H4 (cell line): ENCODE measurements at places on chromosomes 4 and X.
A peak's percentile ranks its signal among the peaks of the same experiment; 100 is the strongest.

GRCh38 chr4:93187892-93188291 lies 640.7 kb upstream of the ATOH1 start:
- DNase-seq = no peak

DNA sequence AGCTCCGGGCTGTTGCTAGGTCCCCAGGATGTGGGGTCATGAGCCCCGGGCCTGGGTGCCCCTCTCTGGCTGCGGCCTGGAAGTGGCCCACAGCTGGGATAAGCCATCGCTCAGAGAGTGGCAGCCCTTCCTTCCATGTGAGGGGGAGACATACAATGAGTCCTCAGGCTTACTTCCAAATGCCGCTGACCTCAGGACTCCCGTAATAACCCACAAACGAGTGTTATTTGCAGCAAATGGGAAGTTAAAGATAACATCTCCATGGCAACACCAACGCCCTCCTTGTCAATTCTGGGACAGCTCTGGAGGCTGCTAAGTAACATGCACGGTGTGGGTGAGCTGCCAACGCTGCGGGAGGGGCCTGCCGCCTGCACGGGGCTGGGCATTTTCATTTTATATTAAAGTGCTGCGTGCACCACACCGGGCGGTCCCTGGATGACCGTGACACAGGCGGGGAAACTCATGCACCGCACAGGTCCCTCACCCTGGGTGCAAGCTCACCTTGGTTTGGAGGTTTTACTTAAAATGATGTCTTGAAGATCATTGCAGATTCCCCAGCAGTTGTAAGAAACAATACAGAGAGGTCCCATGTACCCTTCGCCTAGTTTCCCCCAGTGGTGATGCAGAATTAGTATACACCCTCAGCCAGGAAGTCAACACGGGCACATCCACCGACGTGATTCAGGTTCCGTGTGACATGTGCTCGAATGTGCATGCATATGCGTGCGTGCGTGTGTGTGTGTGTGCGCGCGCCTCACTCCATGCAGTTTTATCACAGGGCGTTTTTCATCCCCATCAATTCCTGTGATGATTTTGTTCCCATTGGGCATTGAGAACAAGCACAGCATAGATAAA lies 79.4 kb downstream of the ABLIM2 start:
- peak; percentile 83 for DNase-seq

GRCh38 chrX:118418811-118419251 lies 72.9 kb downstream of the WDR44 start:
- DNase-seq = peak; percentile 2

DNA sequence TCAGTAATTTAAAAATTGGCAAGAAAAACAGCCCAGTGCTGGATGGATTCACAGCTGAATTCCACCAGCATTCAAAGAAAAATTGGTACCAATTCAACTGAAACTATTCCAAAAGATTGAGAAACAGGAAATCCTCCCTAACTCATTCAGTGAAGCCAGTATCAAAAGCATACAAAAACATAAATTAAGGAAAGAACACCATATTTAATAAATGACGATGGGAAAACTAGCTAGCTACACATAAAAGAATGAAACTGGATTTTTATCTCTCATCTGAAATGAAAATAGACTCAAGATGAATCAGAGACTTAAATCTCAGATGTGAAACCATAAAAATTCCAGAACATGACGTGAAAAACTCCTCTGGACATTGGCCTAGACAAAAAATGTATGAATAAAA lies 516.8 kb upstream of the SPANXN1 start:
- DNase-seq = peak; percentile 3

GRCh38 chr4:66585767-66586166 lies 915.5 kb upstream of the EPHA5 start:
- DNase-seq = no peak

DNA sequence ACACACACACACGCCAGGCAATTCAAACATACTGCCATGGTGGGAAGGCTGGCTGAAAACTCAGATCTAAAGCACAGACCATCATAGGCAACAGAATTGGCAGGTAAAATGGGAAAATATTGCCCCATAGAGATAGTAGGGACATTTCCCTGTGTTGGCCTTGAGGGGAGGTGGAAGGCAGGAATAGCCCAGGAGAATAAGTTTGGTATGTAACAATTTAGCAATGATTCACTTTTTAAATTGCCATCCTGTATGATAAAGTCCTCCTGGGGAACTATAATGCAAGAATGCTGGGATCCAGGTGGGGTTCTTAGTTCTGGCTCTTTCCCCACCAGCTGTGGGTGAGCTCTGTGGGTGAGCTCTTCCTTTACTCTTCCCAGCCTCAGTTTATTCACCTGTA lies 51.0 kb downstream of the ATXN3L start:
- DNase-seq = no peak

- DNase-seq = peak; percentile 94
Observed at GRCh38 chr4:156999175-156999517, 27.5 kb upstream of the PDGFC start.

DNA sequence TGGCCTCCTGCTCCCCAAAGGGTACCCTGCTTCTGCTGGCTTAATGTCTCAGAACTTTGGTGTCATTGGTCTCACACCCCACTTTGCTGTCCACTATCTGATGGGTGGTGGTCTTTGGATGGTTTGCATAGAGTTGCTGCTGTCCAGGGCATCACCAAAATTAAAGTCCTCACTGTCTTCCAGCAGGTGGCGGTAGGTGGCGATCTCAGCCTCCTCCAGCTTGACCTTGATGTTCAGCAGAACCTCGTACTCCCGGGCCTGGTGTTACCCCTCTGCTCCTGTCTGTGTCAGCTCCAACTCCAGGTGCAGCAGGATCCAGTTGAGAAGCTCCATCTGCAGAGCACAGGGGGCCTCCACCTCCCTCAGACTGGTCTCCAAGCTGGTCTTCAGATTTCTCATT lies 1169.5 kb upstream of the PABPC4L start:
- DNase-seq = peak; percentile 28

- no peak for DNase-seq
Observed at GRCh38 chrX:27085346-27085745, 377.8 kb downstream of the PPP4R3C start.

DNA sequence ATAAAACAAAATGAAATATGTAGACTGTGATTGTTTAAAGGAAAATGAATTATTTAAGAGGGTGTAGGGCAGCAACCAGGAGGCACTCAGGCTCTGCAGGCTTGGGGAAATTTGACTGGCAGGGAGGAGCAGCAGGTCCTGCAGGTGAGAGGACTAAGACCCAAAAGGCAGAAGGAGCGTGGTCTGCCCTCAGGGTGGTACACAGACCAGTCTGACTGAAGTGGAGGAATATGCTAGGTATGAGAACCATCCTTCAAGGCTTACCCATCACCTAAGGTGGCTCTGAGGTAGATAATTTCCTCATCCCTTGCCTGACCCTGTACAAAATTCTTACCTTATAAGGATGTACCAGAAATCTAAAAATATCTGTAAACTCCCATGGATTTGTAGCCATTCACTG lies 261.3 kb upstream of the RASGEF1B start:
- DNase-seq = no peak

DNA sequence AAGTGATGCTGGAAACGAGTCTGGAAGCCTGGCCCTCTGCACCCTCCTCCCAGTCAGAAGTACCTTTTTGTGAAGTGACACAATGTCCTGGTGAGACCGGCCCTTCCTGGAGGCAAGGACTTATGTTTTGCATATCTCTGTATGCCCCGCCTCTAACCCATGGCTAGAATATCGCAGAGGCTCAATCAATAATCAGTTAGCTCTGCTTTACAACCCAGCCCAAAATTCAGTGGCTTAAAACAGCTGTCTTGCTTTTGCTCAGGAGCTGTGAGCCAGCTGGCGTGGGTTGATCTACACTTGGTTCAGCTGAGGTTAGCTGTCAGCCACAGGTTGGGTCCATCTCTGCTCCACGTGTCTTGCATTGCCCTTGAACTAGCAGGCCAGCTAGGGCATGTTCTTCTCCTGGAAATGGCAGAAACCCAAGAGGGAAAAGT lies 98.8 kb upstream of the METTL14 start:
- DNase-seq = no peak

DNA sequence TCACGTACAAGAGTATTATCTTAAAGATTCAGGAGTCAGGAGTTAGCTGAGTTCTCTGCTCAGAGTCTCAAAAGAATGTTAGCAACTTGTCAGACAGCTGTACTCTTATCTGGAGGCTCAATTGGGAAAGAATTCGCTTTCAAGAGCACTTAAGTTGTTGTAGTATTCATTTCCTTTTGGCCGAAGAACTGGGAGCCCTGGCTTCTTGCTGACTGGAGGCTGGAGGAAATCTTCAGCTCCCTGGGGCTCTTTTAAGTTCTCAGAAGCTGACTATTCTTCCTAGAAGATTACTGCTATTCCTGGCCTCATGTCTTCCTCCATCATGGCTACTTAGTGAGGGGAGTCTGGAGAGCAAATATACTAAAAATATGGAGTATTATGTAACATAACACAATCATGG lies 587.2 kb downstream of the EPHA5 start:
- no peak for DNase-seq

DNA sequence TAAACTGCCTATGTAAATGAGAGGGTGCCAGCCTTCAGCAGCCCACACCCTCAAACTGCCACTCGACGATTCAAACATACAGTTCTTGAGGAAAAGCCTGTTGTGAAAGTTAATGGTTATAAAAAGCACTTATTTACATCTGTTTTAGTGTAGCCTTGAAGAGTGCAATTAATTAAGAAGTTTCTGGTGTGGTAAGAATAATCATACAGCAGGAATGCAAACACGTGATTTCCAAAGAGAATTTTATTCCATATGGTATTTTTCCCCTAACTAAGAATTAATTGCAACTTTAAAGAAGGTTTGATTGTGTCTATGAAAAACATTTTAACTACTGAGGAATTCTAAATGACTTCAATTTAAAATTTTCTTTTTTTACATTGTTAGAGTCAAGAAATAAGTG lies 176.3 kb upstream of the PITX2 start:
- no peak for DNase-seq

DNA sequence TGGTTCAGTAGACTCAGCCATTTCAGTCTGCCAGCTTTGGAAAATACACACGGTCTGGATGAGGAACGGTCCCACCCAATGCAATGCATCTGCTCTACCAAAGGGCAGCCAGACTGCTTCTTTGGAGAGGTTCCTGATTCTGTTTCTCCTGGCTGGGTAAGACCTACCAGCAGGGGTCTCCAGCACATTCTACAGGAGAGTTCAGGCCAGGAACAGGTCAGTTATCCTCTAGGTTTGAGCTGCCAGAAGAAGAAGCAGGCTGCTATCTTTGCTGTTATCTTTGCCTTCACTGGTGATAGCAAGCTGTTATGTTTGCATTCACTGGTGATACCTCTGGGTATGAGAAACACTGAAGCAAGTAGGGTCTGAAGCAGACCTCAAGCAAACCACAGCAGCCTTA lies 45.5 kb upstream of the PBDC1 start:
- DNase-seq = no peak
